D721Med (cell line): ENCODE measurements at places on chromosomes 6 and 20.

DNA sequence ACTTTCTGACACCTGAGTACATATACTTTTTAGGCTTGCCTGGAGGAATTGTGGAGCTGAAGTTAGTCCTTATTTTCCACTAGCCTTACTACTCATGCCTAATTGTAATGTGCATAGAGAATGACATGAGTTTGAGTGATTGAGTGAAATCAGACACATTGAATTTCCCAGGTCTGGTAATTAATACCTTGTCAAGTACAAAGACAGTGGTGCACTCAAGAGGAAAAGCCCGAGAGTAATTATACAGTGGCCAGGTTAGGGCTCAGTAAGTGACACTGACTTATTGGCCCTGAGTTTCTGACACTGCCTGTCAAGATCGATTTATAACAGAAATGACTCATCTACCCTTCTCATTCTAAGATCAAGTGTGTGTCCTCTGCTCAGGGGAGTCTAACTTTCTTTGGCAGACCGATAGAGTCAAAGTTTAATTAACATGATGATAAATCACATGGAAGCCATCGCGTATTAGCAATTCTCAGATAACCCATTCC, 288.3 kb downstream of the TPBG start:
- DNase-seq: no peak

- DNase-seq: no peak
Measured at GRCh38 chr6:12903246-12903645, 186.7 kb downstream of the PHACTR1 start.

DNA sequence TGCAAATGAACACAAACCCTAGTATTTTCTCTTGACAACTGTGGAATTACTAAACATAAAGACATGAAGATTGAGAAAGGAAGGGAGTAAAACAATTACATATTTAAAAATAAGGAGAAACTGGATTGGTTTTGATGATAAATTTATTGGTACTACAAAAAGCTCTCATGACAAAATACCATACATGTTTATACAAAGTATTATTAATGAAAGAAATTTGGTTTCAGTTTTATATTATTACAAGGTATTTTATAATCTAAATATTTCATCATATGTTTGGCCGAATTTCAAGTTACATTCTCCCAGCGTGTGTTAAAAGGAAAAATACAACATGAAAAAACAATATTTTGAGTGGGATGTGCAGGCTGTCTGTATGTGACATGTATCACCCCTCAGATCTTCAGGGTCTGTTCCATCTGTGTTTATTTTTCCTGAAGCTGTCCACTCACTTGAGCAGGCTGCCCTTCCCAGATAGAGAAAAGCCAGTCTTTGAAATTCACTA, 568.4 kb downstream of the NKAIN2 start:
- no peak for DNase-seq

GRCh38 chr6:49264909-49265308, 198.1 kb downstream of the MMUT start:
- no peak for DNase-seq

DNA sequence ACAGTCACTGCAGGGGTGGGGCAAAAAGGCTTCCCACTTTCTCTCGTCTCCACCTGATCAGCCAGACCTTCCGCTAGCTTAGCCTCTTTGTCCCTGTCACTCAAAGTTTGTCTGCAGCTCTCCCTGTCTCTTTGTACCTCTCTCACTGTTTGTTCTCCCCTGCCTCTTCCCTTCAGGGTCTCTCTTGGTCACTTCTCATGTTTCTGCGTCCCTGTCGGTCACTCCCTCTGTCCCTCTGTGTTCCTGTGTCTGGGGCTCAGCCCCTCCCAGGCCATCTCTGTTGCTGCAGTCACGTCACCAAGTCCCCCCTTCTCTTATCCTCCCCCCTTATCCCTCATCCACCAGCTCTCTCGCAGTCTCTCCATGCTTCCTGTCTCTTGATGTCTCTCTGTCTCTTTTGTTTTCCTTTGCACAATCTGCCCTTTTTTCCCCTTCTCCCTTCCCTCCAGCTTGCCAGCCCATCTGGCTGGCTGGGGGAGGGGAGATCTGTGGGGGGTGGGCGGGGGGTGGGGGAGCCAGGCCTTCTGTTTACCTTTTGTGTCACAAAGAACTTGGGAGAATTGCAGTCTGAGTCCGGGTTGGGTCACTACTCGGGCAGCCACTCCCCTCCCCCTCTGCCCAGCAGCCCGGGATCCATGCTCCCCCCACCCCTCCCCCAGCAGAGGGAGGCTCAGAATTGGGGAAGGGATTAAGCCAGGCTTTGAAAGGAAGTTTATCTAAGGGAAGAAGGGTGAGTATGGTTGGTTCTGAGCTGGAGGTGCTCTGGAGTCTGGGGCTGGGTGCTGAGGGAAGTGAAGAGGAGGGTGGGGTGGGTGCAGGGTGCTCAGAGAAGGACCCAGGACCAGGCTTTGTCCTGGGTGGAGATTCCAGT, 32.3 kb downstream of the FOXP4 start:
- peak; percentile 53 for DNase-seq

DNA sequence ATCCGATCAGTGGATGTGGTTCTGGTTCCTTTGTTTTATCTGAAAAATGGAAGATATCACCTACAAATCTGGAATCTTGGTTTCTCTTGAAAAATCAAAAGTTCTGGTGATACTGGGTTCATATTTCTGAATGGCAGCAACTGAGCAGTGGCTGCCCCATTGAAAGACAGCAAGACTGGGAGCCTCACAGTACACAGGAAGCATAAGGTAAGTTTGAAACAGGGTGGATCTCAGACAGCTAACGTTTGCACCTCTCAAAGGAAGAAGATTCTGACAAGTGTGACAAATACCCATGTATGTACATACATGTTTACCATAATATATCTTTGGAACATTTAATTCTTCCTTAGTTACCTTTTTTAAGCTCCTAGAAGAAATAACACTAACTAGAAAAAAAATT, at the start of gene SAMD3:
Gene SAMD3 (minus strand): TSS at position 177 of the 400 bp plus-strand sequence. CDS start 7,678 bp downstream, outside the sequence.
- no peak for DNase-seq

- DNase-seq: no peak
Measured at GRCh38 chr6:65155083-65155482, 551.9 kb downstream of the EYS start.

DNA sequence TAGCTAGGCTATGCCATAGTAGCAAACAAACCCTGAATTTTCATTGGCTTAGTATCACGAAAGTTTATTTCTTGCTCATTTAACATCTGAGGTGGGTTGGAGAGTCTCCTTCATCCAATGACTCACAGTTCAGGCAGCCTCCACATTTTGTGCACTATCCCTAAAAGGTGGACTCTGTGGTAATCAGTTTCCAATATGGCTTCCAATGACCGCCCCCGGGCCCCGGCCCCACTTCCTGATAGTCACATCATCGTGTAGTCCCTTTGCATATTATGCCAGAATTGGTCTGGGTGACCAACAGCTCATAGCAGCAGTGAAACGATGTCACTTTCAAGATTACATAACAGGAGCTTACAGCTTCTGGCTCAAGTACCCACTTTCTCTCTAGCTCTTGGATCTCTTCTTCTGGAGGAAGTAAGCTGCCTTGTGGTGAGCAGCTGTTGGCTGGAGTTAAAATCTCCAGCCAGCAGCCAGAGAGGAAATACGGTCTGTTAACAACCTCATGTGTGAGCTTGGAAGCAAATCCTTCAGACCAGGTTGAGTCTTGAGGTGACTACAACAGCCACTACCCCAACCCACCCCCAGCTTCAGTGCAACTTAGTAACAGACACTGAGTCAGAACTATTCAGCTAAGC, 7.8 kb downstream of the HCRTR2 start:
- no peak for DNase-seq

DNA sequence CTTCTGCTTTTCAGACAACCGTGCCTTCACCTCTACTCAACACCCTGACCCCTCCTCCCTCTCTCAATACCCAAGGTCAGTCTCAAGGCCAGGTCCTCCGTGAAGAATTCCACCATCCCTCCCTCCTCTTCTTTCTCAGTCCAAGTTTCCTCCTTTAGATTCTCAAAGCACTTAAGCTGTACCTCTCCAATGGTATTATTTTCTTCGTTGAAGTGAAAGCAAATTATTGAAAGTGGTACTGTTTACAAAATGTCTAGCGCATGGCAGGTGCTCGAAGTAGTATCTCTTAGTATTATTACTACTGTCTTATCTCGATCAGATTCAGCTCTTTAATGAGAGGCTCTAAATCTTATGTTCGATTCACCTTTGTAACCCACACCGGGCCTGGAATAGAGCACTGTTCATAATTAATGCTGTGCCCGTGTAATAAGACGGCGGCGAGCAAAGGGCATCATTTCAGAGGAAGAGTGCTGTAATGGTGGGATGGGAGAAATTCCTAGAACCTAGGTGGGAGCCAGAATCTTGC, 593 bp upstream of the RALGAPB start:
- DNase-seq: no peak

- DNase-seq: no peak
Measured at GRCh38 chr6:137369136-137369535, 125.1 kb downstream of the OLIG3 start.

DNA sequence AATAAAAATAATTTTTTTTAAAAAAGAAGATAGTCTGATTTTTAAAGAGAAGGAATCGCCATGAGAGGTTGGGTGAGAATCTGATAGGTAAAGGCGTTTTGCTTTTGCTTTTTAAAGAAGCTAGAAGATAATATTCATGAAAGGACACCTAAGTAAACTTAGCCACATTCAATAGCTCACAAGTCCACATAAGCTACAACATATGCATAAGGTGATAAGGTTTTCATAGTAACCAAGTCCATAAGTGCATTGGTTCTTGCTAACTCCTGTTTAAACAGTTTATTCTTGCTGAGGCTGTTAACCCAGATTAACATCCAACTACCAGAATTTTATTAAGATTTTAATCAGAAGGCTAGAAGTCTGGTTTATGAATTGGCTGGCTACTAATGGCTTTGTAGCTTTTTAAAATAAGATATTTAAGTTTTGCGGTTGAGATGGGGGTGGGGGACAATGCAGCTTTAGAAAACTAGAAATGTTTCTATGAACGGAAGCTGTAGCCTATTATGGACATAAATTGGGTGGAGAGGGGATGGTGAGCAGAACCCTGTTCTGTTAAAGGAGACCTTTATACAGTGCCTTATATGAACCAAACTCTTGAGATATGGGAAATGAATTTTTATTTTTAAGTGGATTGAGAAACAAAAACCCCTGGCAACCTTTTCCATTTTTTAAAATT, 235.1 kb downstream of the ZFAND3 start:
- DNase-seq: no peak

DNA sequence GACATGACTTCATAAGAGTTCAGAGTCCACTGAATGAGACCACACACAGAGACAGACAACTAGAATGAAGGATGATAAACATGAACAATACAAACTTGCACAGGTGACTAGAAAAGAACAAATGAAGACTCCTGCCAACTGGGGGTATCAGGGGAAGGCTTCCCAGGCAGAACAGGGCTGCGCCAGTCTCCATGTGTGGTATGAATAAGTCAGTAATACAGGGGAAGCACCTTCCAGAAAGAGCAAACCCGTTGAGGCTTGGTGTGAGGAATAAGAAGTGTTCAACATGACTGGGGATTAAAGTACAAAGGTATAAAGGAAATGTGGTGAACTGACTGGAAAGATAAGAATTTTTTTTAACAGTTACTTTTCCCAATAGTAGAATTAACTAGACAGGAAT, 3.7 kb upstream of the SLC17A2 start:
- DNase-seq: no peak

- DNase-seq: no peak
Measured at GRCh38 chr20:60269573-60270162, 311.4 kb downstream of the CDH26 start.

GRCh38 chr6:12811519-12811918, 95.0 kb downstream of the PHACTR1 start:
- no peak for DNase-seq

- no peak for DNase-seq
Measured at GRCh38 chr6:47804821-47805220, 23.0 kb downstream of the OPN5 start.

- DNase-seq: no peak
Measured at GRCh38 chr6:129623008-129623732, 86.8 kb downstream of the ARHGAP18 start.

DNA sequence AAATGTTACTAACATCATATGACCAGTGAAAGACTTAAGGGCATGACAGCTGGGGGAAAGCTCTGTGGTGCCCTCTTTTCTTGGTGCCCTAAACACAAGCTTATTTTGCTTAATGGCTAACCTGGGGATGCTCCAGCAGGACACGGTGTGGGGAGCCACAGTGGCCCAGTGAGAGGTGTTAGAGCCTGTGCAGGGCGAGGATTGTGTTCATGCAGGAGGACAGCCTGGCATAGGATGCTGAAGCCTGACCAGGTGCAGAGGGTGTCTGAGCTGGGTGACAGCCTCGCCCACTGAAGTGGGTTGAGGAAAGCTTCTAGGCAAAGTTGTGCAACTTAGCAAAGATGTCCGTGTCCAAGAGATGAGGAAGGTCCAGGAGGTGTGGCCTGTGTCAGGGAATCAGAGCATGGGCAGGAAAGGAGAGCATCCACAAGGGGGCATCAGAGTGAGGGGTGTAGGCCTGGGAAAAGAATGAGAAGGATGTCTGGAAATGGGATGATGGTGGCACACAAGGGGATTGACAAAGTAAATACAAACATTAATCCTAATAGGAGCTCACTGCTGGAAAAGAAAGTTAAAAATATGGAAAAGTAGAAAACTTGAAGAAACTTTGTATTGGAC, 33.9 kb downstream of the SLC17A4 start:
- DNase-seq: no peak

- no peak for DNase-seq
Measured at GRCh38 chr6:128025478-128025877, 124.6 kb upstream of the THEMIS start.

- DNase-seq: no peak
Measured at GRCh38 chr6:31717499-31718222, 2.5 kb downstream of the LY6G6D start.

DNA sequence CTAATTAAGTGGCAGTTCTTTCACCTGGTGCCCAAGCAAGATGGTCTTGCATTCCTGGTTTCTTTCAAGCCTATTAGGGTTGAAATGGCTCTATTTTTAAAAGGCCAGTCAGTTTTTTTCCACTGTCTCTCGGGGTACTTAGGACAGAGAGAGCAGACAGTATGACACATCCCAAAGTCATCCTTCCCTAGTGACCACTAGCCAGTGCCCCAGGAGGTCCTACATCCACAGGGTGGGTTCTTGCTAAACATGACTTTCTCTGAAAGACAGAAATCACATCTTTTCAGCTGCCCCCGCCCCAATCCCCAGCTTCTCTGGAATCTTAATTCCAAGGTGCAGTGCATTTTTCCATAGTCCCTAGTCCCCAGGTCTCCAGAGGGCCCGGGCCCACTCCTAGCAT, 192.4 kb downstream of the SLC24A3 start:
- DNase-seq: no peak

GRCh38 chr6:127317388-127318128, 25.9 kb downstream of the ECHDC1 start:
- no peak for DNase-seq

DNA sequence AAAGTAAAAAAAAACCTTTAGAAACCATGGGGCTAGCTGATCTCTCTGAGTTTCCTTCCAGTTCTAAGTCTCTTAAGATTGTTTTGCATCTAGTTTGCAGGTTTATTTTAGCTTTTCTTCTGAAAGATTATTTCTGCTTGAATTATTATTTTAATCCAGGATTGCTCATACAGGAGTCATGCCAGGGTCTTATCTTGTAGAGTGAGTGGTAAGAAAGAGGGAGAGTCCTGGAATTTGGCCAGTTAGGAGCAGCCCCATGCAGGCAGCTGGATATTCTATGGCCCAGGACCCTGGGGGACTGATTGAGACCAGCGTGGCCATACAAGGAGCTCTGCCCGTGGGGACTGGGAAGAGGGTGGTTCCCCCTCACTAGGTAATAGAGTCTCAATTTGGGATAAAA, 178.9 kb upstream of the HEY2 start:
- DNase-seq: no peak
